DMS153 (cell line): ENCODE measurements at places on chromosomes 5 and 9.

- DNase-seq = no peak
Observed at GRCh38 chr5:107615299-107615817, 55.4 kb downstream of the EFNA5 start.

DNA sequence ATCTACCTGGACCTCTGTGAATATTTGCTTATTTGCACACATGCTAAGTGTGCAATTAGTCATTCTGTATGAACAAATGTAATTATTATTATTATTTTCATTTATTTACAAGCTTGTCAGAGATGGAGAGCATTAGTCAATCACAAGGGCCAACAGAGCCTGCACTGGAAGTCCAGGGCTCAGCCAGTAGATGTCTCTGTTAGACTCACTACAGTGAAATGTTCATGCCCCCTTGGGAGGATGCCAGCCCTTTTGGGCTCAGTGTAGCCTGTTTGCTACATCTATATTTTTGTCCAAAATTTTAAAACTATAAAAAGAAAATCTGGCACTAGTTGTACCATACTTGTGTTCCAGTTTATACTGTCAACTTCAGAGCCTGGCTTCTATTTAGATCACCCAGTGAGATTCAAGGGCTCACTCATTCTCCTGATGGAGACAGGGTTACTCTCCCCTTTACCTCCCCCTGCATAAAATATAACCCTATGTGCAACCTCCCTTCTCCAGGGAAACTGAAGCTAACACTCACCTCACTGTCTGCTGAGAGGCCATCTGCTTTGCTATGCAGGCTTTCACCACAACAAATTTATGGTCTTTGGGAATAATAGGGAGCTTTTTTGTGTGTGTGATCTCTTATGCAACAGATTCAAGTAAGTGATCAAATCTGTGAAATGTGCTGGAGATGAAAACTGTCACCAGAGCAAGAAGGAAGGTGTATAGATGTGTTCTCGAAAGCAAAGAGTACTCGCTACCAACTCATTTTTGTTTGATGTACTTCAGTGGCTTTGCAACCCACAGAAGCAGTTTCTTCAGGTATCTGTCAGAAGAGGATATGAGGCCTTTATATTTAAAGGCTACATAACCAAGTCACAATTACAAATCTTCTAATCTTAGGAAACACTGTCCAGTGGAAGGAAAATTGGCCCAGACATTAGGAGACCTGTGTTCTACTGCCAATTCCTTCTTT is 99.9 kb upstream of the TLE4 start:
- peak; percentile 6 for DNase-seq

DNA sequence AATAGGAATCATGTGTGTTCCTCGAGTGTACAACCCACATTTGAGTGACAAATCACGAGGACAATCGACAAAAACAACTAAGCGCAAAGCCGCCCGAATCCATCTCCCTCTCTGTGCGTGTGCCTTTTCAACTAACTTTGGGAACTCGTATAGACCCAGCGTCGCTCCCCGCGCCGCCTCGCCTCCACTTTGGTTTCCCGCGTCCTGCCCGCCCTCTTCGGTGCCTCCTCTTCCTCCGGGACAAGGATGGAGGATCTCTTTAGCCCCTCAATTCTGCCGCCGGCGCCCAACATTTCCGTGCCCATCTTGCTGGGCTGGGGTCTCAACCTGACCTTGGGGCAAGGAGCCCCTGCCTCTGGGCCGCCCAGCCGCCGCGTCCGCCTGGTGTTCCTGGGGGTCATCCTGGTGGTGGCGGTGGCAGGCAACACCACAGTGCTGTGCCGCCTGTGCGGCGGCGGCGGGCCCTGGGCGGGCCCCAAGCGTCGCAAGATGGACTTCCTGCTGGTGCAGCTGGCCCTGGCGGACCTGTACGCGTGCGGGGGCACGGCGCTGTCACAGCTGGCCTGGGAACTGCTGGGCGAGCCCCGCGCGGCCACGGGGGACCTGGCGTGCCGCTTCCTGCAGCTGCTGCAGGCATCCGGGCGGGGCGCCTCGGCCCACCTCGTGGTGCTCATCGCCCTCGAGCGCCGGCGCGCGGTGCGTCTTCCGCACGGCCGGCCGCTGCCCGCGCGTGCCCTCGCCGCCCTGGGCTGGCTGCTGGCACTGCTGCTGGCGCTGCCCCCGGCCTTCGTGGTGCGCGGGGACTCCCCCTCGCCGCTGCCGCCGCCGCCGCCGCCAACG is at the start of gene GPR150:
Gene GPR150, plus strand, starts transcription at position 58 of the 840 bp plus-strand sequence. Its CDS starts 189 bp downstream, at position 247.
- DNase-seq = peak; percentile 2

DNA sequence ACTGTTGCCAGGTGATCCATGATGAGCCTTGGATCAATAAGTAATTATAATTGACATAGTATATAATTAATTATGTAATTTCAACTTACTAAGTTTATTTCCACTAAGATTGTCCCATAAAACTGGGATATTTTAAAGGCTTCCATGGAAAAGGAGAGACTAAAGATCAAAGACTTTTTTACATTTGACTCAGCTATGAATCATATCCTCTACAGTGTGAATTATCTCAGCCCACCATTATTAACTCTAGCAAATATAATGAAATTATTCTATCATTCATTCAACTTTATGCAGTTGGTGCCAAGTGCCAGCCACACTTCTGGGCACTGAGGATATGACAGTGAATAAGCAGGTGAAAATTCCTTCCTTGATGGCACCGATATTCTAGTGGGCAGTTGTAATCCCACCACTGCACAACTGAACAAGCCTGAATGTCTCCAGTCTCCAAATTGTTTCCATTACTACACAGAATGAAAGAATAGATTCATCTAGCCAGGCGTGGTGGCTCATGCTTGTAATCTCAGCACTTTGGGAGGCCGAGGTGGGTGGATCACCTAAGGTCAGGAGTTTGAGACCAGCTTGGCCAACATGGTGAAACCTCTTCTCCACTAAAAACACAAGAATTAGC is 21.9 kb upstream of the TXN start:
- DNase-seq = no peak

GRCh38 chr5:92468295-92468694 is 1085.2 kb upstream of the ARRDC3 start:
- DNase-seq = no peak

GRCh38 chr9:10265153-10265631 is 347.6 kb downstream of the PTPRD start:
- DNase-seq = no peak

GRCh38 chr5:11432116-11432515 is 472.1 kb downstream of the CTNND2 start:
- DNase-seq = no peak

DNA sequence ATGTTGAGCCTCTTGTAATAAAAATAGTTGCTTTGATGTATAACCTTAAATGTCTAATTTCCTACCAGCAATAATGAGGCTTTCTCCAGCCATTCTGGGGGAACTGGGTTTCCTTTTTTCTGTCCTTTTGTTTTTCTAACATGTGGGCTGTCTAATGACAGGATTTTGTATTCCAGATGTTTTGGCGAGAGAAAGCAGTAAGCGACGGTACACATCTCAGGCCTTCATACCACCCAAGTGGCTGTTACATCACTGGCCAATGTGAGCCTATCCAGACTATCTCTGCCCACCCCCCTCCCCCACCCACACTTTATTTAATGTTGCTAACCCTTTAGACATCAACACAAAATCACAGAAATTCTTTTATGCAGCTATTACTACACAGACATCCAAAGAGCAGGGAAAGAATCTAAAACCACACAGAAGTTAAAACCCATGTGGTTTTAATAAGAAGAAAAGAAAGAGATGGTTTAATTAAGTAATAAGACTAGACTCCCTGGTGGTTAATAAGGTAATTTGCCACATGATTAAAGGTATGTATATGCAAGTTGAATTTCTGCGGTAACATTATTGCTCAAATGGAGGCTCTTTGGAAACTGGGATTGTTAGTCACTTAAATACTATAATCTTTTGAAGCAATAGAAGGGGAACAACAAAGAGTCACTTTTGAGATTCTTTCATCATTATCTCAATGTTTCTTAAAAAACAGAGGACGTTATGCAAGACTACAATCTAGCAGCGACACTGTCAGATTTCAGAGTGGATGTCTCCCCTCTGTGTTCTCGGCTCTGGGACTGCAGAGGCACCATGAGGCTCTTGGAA is 365.1 kb downstream of the ENC1 start:
- DNase-seq = no peak

GRCh38 chr5:149210968-149211490 is 60.6 kb upstream of the AFAP1L1 start:
- no peak for DNase-seq

DNA sequence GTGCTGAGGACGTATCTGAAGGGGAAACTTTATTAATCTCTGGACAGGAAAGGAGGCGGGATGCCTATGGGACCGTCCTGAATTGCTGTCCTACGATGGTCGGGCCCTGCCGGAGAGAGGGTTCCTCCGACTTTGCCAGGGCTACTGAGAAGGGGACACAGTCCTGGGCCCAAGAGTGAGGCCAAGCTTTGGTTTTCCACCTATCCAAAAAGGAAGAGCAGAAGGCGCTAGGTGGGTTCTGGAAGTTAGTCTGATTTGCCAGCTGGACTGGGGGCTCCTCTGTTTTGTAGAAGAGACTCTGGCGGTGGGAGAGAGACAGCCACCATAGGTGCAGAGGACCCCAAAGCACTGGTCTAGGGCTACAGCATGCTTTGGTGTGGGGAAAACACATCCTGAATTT is 243.8 kb upstream of the IRX4 start:
- DNase-seq = no peak

DNA sequence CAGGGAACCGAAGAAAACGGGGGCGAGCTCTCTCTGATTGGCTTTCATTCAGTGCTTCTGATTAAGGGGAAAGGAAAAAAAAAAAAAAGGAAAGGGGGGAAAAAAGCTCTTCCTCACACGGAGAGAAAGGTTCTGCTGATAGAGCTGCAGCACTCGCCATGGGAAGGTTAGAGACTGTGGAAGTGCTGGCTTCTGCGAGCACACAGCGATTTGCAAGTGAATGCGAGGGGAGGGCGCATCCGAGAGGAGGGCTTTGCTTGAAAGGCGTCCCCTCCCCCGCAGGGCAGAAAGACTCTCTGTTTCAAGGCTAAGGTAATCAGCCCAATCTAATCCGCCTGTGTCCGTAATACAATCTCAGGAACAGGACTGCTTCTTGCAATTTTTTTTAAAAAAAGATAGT is at the start of gene CDH10:
Gene CDH10, minus strand, starts transcription at position 218 of the 400 bp plus-strand sequence. CDS start 51,488 bp downstream, outside the sequence.
- DNase-seq = peak; percentile 64

DNA sequence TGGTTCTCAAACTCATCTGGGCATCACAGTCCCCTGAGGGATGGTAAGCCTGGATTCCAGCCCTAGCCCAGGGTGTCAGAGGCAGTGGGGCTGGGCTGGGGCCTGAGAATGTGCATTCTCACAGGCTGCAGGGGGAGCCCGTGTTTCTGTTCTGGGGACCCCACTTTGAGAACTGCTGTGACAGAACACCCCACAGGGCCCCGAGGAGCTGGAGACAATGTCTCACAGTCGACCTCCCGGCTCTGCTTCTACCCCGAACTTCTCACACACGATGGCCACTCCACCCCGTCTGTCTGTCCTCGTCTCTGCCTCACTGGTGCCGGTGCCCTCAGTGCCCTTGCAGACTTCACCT is 130.0 kb downstream of the CACNA1B start:
- no peak for DNase-seq

DNA sequence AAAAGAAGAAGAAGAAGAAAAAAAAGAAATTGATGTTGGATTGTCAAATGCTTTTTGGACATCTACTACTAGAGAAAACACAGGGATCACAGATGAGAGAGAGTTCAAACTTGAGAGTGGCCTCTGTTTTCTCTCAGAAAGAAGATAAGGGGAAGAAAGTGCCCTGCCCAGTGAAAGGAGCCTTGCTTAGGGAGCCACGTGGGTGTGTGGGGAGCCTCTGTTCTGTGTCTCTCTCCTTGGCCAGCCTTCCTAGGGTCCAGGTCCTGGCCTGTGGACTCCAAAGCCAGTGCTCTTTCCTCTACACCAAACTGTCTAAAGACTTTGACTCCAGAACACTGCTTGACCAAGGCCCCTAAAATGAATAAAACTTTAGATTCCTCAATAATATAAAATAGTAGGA is 22.0 kb upstream of the COL15A1 start:
- DNase-seq = no peak

- DNase-seq = no peak
Observed at GRCh38 chr9:106637486-106637885, 225.5 kb upstream of the ZNF462 start.

GRCh38 chr5:110909950-110910349 is 161.6 kb upstream of the TSLP start:
- no peak for DNase-seq

GRCh38 chr9:127714951-127715469 is 453 bp downstream of the PTRH1 start:
- no peak for DNase-seq

DNA sequence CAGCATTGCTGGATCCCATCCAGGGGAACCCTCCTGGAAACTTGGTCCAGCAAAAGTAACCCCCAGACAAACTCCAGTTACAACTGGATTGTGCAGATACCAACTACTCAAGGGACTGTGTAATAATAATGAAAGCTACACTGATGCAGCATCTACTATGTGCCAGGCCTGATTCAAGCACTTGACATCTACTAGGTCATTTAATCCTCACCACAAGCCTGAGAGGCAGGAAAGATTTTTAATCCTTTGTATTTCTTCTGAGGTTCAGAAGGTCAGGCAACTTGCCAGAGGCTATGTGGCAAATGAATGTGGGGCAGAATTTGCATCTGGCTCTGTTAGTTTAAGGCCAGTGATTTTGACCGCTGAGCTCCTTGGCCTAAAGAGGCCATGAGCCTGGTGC is 29.5 kb upstream of the FOXI1 start:
- DNase-seq = no peak

- DNase-seq = peak; percentile 72
Observed at GRCh38 chr9:3508521-3509291, 17.1 kb downstream of the RFX3 start.

DNA sequence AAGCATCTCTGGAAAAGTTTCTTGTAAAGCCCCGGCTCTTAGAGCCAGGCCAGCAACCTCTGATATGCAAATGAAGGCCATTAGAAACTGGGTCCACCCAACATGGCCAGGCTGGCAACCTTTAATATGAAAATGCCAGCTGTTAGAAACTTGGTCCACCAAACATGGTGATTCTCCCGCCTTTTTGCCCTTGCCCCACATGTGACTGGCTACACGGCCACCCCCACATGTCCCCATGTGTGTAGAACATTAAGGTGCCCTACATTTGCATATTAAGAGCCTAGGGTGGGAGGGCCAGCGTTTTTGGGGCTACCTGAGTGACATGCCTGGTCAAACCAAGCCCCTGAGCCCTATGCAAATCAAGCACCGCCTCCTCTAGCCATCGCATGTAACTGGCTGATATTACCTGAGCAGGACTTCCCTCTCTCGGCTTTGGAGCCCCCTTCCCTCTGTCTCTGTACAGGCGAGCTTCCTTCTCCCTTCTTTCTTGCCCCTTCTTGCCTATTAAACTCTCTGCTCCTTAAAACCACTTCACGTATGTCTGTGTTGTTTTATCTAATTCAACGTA is 39.0 kb downstream of the S100Z start:
- no peak for DNase-seq

DNA sequence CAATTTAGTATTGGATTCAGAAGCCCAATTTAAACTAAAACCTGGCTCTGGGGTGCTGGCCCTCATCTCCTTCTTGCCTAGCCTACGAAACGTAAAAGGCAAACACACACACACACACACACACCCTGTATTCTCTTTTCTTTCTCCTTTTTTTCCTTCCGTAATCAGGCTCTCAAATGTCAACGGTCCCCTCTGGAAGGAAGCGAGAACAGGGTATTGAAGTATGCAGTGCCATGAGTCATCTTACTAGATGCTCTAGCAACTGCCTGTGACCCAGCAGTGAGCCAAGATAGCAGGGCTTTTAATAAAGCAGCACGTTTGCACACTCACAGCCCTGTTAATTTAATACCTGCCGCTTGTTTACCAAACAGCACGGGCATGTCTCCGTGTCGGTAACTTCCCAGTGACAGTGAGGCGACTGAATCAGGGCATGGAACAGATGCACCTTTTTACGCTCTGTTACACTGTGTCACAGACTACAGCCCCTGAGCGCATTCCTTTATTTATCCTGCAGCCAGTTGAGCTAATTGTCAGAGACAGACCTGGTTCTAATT is 243.8 kb downstream of the BNC2 start:
- DNase-seq = peak; percentile 73
